ENCODE measurements at places on chromosomes 5 and 9. TPM values are rescaled to one million over a fixed set of nuclear protein-coding genes. Genes with fewer than 3 reads are reported as not detected.

The STK32A gene
- 0.16 TPM for total RNA-seq

The IFNA13 gene
- not detected for total RNA-seq

The TRAF1 gene
- 1.3 TPM for total RNA-seq

The TPPP gene
- total RNA-seq: 0.28 TPM

The GABRA6 gene
- total RNA-seq: not detected

The ELOVL7 gene
- 16.4 TPM for total RNA-seq

The PFN3 gene
- total RNA-seq: not detected

DNA sequence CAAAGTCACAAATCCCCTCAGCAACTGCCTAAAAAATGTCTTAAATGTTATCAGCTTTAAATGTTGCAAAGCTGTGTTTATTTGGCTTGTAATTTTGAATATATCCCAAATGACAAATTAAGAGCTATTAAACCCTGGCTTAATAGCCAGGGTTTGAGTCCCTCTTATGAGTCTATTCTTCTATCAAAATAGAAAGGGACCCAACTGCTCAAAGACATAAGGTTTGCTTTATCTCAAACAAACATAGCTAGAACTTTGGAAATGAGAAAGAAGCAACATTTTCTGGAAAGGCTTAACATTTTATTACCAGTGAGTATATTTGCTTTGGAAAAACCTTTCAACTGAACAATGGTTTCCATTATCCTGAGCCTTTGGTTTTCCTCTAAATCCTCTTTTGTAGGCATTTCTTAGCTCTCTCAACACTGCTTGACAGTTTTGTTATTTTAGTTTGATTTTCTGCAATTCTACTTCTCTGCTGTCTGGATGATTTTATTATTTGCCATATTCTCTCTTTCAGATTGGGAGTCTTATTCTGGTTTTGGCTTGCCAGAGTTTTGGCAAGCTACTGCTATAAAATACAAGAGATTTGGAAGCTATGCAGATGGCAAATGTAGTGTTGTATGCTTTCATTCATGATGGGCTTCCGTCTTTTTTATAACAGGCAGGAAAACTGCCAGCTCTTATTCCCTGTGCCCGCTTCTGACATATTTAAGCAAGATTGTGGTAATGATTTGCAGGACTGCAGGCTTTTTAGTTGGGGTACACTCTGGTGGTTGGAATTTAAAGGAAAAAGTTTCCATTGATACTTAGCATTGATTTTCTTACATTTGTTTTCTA lies 734.9 kb downstream of the DTWD2 start:
- H3K27me3 ChIP-seq: no peaks in the 10 kb centered on the region
- no peak for DNase-seq

- H3K27me3 ChIP-seq: no peaks in the 10 kb centered on the region
- no peak overlapping the region for H3K4me3 ChIP-seq
- H3K27ac ChIP-seq: no peak overlapping the region
- peak; percentile 78 for DNase-seq
- H3K36me3 ChIP-seq: no peaks in the 10 kb centered on the region
Measured at GRCh38 chr5:172716796-172717313, 54.1 kb downstream of the DUSP1 start.

- H3K4me1 ChIP-seq: no peaks in the 10 kb centered on the region
- no peaks in the 10 kb centered on the region for H3K27me3 ChIP-seq
- no peak overlapping the region for H3K27ac ChIP-seq
Measured at GRCh38 chr9:81499021-81499454, 190.3 kb downstream of the TLE1 start.

DNA sequence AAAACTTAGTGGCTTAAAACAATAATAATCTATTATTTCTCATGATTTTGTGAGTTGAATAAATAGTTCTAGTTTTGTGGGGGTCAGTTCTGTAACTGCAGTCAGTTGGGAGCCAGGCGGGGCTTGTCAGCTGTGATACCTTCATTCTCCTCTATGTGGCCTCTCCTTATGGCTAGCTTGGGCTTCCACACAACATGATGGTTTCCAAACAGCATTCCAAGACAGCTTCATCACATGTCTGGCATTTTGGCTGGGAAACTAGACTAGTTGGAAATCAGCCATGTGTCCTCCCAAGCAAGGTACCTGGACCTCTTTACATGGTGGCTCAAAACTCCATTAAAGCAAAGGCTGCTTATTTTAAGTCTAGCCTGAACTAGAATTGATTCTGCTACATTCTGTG lies 61.4 kb upstream of the RANBP3L start:
- H3K27ac ChIP-seq: no peak overlapping the region
- peaks cover 14% of the 10 kb centered on the region for H3K4me1 ChIP-seq
- no peak overlapping the region for H3K4me3 ChIP-seq
- DNase-seq: no peak

DNA sequence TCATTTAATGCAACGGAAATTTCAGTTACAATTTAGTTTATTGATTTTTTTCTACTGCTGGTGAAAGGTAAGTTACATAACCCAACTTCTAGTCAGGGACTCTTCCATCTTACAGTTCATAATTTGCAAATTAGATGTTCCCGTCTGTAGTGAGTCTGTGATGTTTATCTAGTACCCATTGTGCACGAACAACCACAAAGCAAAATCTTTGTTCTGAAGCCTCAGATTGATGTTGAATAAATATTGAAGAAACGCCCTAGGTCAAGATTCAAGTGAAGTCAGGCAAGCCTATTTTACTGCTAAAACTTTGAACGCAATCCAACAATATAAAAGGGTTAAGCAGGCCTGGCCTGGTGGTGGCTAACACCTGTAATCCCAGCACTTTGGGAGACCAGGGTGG lies 43.1 kb downstream of the BASP1 start:
- no peak overlapping the region for H3K27ac ChIP-seq
- no peak for DNase-seq
- H3K36me3 ChIP-seq: no peaks in the 10 kb centered on the region
- no peaks in the 10 kb centered on the region for H3K27me3 ChIP-seq

GRCh38 chr9:33921967-33922895 lies 105.3 kb downstream of the UBE2R2 start:
- H3K27ac ChIP-seq: peak overlapping the region; percentile 48
- peaks cover 13% of the 10 kb centered on the region for H3K36me3 ChIP-seq
- no peaks in the 10 kb centered on the region for H3K27me3 ChIP-seq
- no peak for DNase-seq

GRCh38 chr9:21078702-21079101 lies 960 bp upstream of the IFNB1 start:
- 0 out of 2 replicates have a peak, but pooled peaks cover under 1% of the 10 kb centered on the region for H3K4me1 ChIP-seq
- H3K27me3 ChIP-seq: no peaks in the 10 kb centered on the region
- no peaks in the 10 kb centered on the region for H3K36me3 ChIP-seq
- DNase-seq: no peak

DNA sequence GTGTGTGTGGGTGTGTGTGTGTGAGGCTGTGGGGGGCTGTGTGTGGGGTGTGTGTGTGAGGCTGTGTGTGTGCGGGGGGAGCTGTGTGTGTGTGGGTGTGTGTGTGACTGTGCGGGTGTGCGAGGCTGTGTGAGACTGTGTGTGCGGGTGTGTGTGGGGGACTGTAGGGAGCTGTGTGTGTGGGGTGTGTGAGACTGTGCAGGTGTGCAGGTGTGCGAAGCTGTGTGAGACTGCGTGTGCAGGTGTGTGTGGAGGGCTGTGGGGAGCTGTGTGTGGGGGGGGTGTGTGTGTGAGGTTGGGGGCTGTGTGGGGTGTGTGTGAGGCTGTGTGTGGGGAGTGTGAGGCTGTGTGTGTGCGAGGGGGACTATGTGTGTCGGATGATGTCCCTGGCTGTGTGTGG lies 23.2 kb downstream of the AHRR start:
- no peaks in the 10 kb centered on the region for H3K4me1 ChIP-seq
- H3K36me3 ChIP-seq: no peaks in the 10 kb centered on the region
- DNase-seq: no peak
- H3K27me3 ChIP-seq: no peaks in the 10 kb centered on the region
- no peak overlapping the region for H3K27ac ChIP-seq
